ENCODE measurements at places on chromosomes 6 and 20.

GRCh38 chr6:128567029-128567428 is 46.6 kb upstream of the PTPRK start:
- no peak for DNase-seq

DNA sequence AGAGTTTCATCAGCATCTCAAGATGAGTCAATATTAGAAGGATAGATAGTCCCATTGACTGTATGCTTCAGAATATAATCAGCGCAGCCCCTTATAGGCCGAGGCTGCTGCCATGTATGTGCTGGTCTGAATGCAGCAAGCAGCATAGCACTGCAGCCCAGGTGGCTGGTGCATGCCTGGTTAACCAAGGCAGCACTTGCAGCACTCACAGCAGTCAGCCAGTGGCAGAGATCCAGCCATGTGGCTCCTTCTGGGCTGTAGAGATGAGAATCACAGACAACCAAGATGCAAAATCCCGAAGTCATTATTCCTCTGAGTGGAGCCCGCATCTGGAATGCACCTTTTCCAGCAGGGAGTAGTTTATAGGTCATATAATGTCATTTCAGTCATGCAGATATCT is 251.9 kb downstream of the UST start:
- no peak for DNase-seq

- DNase-seq = no peak
These were observed 32.7 kb downstream of the ACSS1 start for GRCh38 chr20:25025091-25025861.

DNA sequence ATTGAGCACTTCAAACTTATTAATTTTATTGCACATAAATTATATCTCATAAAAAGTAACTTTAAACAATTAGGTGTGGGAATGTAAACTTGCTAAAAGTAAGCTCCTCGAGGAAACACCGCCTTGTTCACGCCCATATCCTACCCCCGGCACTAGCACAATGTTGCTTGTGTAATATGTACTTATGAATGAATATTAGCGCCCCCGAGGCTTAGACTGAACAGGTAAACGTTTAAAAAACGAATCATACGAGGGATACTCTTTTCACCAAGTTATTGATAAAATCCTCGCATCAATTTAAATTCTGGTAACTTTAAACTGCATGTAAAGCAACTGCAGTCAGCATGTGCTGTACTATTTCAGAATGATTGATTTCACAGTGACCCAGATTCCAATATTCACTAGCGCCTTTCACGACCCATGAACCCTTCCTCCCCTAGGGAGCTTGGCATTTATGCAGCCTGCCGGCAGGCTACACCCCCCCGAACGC is 637 bp downstream of the TFB1M start:
- DNase-seq = no peak

DNA sequence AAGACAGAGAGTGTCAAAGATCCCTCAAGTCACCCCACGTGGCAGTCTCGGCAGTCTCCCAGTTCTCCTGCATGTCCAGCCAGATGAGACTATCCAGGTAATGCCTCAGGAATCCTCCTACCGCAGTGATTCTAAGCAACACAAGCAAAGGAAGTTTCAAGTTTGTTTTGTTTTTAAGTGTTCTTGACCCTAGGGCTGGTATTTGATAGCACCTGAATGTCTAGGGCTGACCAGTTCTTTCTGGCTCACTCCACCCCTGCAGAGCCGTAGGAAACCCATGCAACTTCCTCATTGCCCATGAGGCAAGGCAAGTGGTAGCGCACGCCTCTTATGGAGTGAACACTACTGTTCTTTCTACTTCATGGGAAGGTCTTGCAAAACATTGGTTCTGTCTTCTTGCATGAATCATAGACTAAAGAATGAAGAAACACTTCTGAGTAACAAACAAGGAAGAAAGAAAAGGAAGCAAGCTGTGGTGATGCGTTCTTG is 24.8 kb upstream of the FOXQ1 start:
- DNase-seq = no peak

DNA sequence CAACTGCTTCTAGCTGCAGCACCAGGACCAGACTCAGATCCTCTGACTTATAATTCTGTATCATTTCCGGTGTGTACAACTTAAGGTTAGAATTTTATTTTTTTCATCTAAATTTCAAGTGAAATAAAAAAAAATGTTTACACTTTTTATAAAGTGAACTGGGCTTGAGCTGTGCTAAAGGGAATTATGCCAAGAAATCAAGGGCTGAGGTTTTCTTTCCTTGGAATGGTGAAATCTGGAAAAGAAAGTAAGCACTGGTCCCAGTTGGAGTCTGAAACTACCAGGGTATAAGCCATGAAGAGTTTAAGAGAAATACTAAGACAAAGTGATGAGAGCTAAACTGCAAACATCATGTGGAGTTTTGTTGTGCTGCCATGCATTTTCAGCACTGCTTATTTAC is 21.7 kb upstream of the FYN start:
- DNase-seq = no peak

DNA sequence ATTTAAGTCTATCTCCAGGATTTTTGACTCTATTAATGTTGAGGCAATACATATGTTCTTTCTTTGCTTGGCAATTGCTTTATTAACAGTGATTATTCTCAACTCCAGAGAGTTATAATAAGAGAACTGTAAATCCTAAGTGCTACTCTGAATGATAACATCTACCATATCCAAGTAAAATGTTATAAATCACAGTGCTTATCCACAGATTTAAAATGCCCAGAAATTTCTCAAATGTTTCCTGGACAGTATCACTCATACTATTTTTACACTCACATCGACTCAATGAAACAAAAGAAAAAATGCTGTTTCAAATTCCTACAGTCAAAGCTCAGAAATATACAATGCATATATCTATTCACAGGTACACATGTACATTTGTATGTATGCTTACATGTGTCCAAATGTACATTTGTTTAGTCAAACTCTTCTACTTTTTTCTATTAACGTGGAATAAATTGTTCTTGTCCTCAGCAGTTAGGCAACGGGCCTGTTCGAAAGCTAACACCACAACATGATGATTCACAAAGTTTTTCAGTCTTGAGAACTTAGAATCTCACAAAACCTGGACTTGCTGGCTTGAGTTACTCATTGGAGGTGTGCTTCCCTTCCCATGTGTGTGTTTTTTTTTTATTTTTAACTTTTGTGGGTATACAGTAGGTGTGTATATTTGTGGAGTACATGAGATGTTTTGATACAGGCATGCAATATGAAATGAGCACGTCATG is 193.0 kb downstream of the GJA10 start:
- DNase-seq = no peak

- no peak for DNase-seq
These were observed 68.9 kb upstream of the HDAC2 start for GRCh38 chr6:114039841-114040240.

- DNase-seq = no peak
These were observed 11.7 kb downstream of the TMEM244 start for GRCh38 chr6:129849456-129849855.

DNA sequence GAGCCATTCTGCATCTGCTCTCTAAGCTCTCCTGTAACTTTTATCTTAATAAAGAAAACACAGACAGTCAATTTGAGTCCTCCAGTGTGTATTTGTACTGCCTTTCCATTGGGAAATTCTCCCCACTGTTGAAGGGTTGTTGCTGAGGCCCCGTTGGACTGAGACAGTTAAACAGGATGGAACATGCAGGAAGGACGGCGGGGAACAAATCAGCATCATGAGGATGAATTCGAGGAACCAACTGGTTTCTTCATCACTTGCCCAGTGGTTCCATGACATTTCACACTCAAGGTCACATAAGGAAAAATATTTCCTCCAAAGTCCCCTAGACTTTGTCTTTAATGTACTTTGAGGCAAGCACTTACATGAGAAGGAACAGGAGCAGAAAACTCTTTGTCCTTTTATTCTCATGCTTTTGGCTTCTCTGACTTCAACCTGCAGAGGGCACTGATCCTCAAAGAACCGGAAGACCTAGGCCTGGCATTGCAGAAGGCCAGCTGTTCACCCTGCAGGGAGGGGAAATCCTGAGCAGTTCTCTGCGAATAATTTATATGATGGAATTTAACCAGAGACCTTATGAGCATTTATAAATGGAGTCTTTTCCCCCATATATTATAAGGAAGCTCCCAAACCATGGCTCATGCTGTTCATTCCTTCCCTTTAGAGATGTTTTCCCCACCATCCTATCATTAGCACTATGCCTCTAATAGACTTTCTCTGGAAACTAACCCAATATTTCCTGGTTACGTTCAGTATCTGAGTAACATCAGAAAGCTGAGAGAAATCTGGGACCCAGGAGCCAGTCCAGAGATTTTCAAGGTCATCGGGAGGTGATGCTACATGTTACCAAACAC is 55.2 kb upstream of the ADGRF1 start:
- no peak for DNase-seq

GRCh38 chr6:122778985-122779661 is 393 bp upstream of the FABP7 start:
- no peak for DNase-seq

DNA sequence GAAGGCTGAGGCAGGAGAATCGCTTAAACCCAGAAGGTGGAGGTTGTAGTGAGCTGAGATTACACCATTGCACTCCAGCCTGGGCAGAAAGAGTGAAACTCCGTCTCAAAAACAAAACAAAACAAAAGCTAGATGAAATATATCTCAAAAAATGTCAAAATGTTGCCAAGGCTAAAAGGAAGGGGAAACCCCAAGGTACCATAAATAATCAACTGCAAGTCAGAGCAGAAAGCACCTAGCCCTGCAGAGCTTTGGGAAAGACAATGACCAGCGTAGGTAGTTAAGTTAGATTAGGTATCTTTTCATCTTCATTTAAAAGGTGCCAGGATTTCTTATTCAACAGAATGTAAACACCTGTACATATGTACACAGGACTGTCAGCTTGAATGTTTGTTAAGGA is 33.0 kb downstream of the AKIRIN2 start:
- DNase-seq = no peak

- no peak for DNase-seq
These were observed 123.5 kb downstream of the RNF144B start for GRCh38 chr6:18510644-18511033.

- no peak for DNase-seq
These were observed 29.2 kb downstream of the FRMD1 start for GRCh38 chr6:168049706-168050224.

DNA sequence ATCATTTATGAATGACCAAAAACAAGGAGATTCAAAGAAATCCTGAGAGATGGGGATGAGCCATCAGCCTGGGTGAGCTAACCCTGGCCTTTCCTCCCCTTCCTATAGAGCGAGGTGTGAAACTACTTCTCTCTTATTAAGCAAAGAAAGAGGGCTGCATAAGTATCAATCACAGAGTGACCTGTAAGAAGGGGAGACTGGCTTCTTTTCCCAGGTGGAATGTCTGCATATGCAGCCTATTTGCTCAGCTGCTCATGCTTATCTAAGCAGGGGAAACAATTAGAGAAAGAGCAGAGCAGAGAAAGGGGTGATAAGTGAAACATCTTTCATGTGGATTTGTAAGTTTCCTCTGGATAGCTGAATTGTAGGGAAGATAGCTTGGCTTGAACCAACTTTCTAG is 160.0 kb downstream of the PKHD1 start:
- DNase-seq = no peak

DNA sequence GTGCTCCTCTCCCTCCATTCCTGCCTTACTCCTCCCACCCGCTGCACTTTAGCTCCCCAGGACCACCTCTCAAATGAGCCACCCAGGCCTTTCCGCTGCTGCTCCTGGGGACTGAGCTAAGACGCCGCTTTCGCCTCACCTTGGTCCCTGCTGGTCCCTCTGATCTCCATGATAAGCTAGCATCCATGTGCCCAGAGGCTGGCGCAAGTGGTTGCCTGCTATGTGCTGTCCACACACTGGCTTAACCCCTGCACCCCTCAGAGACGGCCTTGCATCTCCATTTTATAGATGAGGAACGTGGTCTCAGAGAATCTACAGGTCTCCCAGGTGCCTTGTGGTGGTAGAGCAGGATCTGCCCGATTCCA is 160.1 kb upstream of the PMEPA1 start:
- DNase-seq = no peak

GRCh38 chr6:31968326-31968725 is 3.6 kb downstream of the DXO start:
- no peak for DNase-seq

GRCh38 chr6:139483079-139483478 is 108.6 kb upstream of the CITED2 start:
- DNase-seq = no peak

DNA sequence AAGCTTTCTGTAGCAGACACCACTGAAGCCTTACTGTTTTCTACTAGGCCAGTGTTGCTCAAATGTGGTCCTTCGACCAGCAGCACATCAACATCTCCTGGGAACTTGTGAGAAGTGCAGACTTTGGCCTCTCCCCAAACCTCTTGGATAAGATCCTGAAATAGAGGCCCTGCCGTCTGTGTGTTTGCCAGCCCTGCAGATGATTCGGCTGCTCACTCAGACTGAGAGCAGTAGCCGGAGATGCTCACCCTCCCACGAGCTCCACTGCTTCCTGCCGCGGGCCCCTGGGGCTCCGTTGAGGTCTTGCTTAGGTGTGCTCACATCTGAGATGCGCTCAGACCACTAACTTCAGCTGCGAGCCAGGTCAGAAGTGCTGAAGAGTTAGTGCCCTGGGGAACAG is 129.5 kb upstream of the SSTR4 start:
- DNase-seq = no peak

DNA sequence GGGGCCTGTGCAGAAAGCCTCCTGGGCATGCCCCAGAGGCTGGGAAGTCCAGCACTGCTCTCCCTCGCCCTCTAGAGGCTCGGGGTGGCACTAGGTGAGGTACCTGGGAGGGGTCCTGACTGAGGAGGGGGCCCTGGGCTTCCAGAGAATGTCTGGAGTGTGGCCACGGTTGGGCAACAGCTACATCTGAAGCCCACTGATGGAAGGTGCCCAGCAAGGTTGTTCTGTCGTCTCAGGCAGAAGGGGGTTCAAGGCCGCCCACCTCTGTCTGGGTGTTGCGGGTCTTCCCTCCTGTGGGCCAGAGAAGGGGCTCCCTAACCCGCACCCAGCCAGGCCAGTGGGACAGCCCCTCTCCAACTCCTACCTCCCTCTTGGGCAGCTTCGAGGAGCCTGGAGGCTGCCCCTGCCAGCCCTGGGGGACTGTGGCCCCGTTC is 11.4 kb upstream of the VEGFA start:
- DNase-seq = no peak

- no peak for DNase-seq
These were observed 28.4 kb upstream of the FRMD1 start for GRCh38 chr6:168107191-168107983.
